T-cell (primary cell): ENCODE measurements at places on chromosomes 7 and 10. TPM values are rescaled to one million over a fixed set of nuclear protein-coding genes. Genes with fewer than 3 reads are reported as not detected.

- H3K4me1 ChIP-seq, result no peaks in the 10 kb centered on the region
- H3K36me3 ChIP-seq, result peaks cover 7% of the 10 kb centered on the region
Measured at GRCh38 chr10:72509206-72509799, 116.6 kb downstream of the MICU1 start.

DNA sequence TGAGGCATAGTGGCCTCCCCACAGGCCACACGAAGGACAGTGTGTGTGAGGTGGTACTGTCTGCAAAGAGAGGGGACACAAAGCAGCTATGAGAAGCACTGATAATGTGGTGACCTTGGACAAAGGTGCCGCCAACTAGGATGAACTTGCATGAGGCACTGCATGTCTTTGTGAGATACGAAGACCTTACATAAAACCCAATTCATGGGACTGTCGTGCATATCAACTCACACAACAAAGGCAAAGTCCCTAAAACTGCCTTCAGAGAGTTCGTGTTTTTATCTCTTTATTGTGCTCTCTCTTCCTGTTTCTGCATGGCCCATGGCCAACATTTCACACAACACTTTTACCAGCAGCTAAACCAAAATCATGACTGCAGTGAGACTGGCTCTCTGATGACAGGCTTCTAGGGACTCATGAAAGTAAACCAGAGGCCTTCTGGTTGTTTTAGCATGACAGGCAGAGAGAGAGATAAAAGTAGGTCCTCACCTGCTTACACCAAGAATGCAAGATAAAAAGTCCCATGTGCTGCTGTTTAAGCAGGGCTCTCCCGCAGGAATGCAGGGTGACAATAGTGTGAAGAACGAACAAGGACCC lies 347.8 kb downstream of the ELMO1 start:
- peaks cover 8% of the 10 kb centered on the region for H3K36me3 ChIP-seq
- no peak overlapping the region for H3K27ac ChIP-seq
- no peak overlapping the region for H3K4me3 ChIP-seq
- H3K27me3 ChIP-seq, result no peaks in the 10 kb centered on the region

GRCh38 chr7:158355456-158356065 lies 232.1 kb downstream of the PTPRN2 start:
- DNase-seq, result no peak
- H3K36me3 ChIP-seq, result no peaks in the 10 kb centered on the region
- no peaks in the 10 kb centered on the region for H3K4me1 ChIP-seq
- H3K27ac ChIP-seq, result no peak overlapping the region

DNA sequence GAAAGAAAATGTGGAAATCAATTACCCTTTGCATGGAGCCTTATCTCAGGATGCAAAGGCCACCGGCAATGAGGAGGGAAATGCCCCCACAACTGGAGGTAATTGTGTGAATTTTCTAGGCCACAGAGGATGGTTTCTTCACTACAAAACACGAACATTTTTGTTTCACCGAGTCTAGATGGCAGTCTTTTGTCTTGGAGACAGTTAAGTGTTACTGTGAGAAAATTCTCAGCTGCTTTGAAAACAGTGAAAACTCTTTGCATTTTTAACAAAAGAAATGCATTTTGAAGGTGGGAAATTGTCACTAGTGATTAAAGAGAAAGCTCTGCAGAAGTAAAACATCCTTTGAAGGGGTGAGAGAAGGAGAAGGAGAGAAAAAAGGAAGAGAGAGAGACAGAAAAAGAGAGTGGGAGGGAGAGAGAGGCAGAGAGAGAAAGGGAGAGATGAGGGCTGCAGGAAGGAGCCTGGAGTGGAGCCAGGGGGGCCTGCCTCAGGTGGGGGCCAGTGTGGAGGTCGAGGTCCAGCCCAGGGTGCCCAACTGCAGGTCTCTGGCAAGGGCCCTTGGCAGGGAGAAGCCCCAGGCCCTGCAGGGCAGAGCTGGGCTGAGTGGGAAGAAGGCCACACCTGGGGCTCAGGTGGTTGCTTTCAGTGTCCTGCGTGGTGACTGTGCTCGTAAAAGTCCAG lies 261.4 kb downstream of the ADARB2 start:
- DNase-seq, result no peak
- no peak overlapping the region for H3K4me3 ChIP-seq
- H3K36me3 ChIP-seq, result no peaks in the 10 kb centered on the region
- no peaks in the 10 kb centered on the region for H3K4me1 ChIP-seq
- no peaks in the 10 kb centered on the region for H3K27me3 ChIP-seq

- H3K27ac ChIP-seq, result peak overlapping the region; percentile 74
- no peaks in the 10 kb centered on the region for H3K36me3 ChIP-seq
- H3K27me3 ChIP-seq, result no peaks in the 10 kb centered on the region
- H3K4me1 ChIP-seq, result no peaks in the 10 kb centered on the region
- no peak overlapping the region for H3K4me3 ChIP-seq
- DNase-seq, result no peak
Measured at GRCh38 chr10:69465457-69466157, 14.3 kb downstream of the TSPAN15 start.

DNA sequence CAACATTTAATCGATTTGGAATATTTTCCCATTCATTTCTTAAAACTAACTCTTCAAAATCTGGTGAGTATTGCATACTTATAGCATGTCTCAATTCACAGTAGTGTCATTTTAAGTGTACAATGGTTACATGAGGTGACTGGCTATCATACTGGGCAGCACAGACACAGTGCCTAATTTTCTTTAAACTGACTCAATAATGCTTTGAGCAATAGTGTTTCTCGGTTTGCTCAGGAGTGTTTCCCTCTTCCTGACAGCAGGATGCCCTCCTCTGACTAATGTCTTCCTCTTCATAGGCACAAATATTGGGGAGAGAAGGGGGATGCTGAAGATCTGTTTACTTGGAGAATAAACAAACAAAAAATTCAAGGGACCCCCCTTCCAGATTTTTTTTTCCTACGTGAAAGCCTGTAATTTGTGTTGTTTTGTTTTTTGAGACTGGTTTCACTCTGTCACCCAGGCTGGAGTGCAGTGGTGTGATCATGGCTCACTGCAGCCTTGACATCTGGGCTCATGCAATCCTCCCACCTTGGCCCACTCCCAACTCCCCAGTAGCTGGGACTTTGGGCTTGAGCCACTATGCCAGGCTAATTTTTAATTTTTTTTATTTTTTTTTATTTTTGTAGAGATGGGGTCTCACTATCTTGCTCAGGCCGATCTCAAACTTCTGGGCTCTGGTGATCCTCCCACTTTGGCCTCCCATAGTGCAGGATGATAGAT lies 2.2 kb downstream of the MRC1 start:
- no peak overlapping the region for H3K27ac ChIP-seq
- peaks cover 15% of the 10 kb centered on the region for H3K27me3 ChIP-seq
- no peak overlapping the region for H3K4me3 ChIP-seq
- no peaks in the 10 kb centered on the region for H3K36me3 ChIP-seq
- no peaks in the 10 kb centered on the region for H3K4me1 ChIP-seq

Gene TMEM140
- 23.6 TPM for total RNA-seq

Gene ACHE
- total RNA-seq, result 0.13 TPM
